ENCODE measurements at places on chromosomes 12 and 14. TPM values are rescaled to one million over a fixed set of nuclear protein-coding genes. Genes with fewer than 3 reads are reported as not detected.

MMP14 gene
- 145 TPM for total RNA-seq

MAPKAPK5 gene
- total RNA-seq = 58.6 TPM

TAS2R19 gene
- total RNA-seq = 0.76 TPM

TPPP2 gene
- 0.71 TPM for total RNA-seq

ASPG gene
- total RNA-seq = 56.6 TPM

DENND5B gene
- 6.4 TPM for total RNA-seq

ZDHHC22 gene
- not detected for total RNA-seq

SYCP3 gene
- total RNA-seq = not detected

HOXC4 gene
- total RNA-seq = 6.1 TPM

CCDC184 gene
- 0.13 TPM for total RNA-seq

IL26 gene
- total RNA-seq = not detected
